ENCODE measurements at places on chromosomes 1 and 21.

- DNase-seq = no peak
Observed at GRCh38 chr1:155127967-155128754, 485 bp downstream of the EFNA1 start.

- no peak for DNase-seq
Observed at GRCh38 chr1:155195201-155196102, 12.2 kb downstream of the THBS3 start.

- DNase-seq = no peak
Observed at GRCh38 chr1:208135354-208135753, 108.8 kb downstream of the PLXNA2 start.

GRCh38 chr1:229619002-229619401 lies 6.9 kb downstream of the TAF5L start:
- no peak for DNase-seq

GRCh38 chr1:202155478-202156021 lies 4.9 kb downstream of the PTPN7 start:
- DNase-seq = no peak

DNA sequence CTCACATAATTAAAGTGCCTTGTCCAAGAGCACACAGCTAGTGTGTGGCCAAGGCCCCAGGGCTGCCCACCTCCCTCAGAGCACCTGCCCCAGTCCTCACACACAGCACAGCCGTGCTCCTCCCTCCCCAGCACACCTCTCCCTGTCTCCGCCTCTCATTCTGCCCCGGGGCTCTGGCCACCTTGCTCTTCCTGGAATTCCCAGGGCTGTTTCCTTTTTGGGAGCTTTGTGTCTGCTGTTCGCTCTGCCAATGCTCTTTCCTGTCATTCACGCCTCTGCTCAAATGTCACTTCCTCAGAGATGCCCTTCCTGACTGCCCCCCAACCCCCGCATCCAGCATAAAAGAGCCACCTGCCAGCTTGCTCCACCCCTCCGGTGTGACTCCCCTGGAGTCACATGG lies 13.3 kb downstream of the SLC6A17 start:
- no peak for DNase-seq

DNA sequence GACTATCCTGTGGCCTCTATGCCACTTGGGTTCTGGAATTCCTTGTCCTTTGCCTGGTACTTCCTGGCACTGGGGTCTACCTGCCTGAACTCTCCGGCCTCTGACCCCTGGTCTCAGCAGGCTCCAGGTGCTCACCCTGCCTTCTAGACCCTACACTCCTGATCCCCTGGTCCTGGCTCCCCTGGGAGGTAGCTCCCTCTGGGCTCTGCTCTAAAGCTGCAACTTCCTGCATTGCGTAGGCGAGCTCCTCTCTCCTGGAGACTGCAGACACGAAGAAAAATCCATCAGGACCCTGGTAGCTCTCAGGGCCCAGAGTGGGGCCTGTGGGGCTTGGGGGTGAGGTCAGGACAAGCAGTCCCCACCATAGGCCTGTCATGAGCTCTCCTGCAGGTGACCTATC lies 7.8 kb upstream of the PLEKHG5 start:
- no peak for DNase-seq

- no peak for DNase-seq
Observed at GRCh38 chr1:61051719-61052394, 30.5 kb upstream of the NFIA start.

- DNase-seq = no peak
Observed at GRCh38 chr1:65420590-65421350, at the start of the genes LEPR and LEPROT. Gene LEPR, plus strand, starts transcription at chr1:65420668. Its CDS starts 144,898 bp downstream, at chr1:65565566. Gene LEPROT, plus strand, starts transcription at chr1:65420668. Its CDS starts 57 bp downstream, at chr1:65420725.

DNA sequence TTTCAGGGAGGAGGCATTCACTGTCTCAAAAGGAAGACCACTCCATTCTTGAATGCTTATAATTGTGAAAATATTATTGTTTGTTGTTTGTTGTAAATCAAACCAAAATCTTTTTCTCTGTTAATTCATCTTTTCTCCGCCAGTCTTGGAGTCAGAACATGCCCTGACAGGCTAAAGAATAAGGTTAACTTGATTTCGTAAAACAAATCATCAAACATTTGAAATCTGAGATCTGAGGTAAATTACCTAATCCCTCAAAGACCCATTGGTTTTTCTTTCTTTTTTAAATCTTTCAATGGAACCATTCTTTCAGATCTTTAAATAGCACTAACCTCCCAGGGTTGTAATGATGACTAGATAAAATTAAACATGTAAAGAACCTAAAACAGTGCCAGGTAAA lies 430.1 kb upstream of the PTBP2 start:
- no peak for DNase-seq
